Activated CD4-positive, alpha-beta T cell treated with anti-CD3 and anti-CD28 coated beads, Interleukin-2, amount 50 U/mL, for 16 hours (primary cell): ENCODE measurements at places on chromosomes 5 and 9.
A peak's percentile ranks its signal among the peaks of the same experiment; 100 is the strongest.

- DNase-seq: no peak
Observed at GRCh38 chr9:14312719-14313377, 1.1 kb downstream of the NFIB start.

- no peak for DNase-seq
Observed at GRCh38 chr5:42745856-42746255, 10.8 kb upstream of the CCDC152 start.

GRCh38 chr5:36720688-36721087, 114.3 kb downstream of the SLC1A3 start:
- no peak for DNase-seq

- peak; percentile 60 for DNase-seq
Observed at GRCh38 chr5:77935506-77936364, 159.6 kb upstream of the TBCA start.

- no peak for DNase-seq
Observed at GRCh38 chr5:30438785-30439184, 754.7 kb upstream of the CDH6 start.

DNA sequence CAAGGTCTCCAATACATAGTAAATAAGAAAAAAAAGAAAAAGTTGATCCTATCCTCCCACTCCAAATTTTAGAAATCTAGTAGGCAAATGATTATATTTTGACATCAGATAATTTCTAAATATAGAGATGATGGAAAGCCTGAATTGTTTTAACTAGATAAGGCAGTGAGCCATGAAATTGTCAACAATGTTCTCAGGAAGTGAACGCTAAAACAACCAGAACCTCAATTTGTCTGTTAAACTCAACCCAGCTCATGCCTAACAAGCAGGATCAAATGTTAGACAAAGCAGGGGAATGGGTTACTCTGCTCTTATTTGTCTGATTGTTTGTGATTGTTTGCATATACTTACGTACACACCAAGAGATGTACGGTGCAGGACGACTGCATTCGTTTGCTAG, 49.2 kb downstream of the ESM1 start:
- no peak for DNase-seq

- DNase-seq: no peak
Observed at GRCh38 chr5:2142456-2142954, 259.8 kb upstream of the IRX4 start.

GRCh38 chr5:43140286-43140685, 19.6 kb downstream of the ZNF131 start:
- peak; percentile 53 for DNase-seq

DNA sequence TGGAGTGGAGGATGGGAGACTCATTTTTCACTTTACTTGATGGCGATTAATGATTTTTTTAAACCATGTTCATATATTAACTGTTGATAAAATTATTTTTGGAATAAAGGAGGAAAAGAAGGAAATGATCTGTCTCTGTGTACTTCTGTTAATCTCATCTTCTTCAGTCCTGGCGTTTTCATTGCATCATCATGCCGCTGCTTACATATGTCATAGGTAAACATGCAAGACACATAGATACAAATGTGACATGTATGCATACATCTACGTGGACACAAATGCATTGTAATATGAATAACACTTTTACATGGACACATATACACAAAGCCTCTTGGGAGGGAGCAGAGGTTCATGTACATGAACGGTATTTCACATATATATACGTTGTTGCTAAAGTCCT, 10.0 kb downstream of the TMEM174 start:
- DNase-seq: no peak

GRCh38 chr5:128021411-128021810, 62.2 kb upstream of the SLC12A2 start:
- DNase-seq: no peak

- peak; percentile 63 for DNase-seq
Observed at GRCh38 chr5:98904780-98905179, 24.0 kb downstream of the CHD1 start.

DNA sequence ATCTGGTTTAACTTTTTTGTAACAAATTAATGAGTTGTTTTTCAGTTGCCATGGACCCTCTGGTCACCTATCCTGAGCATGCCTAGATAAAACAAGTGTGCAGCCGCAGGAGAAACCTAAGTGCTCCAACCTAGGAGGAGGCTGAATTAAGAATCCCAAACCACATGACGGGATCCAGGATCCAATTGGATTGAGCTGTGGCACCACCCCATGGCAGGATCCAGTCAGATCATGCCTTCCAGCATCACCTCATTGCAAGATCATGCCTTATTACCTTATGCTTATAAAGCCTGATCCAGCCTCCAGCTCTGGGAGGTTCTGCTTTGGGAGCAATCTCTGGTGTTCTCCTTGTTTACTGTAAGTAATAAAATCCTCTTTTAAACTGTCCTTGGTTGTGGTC, 662.0 kb downstream of the TLR4 start:
- no peak for DNase-seq

DNA sequence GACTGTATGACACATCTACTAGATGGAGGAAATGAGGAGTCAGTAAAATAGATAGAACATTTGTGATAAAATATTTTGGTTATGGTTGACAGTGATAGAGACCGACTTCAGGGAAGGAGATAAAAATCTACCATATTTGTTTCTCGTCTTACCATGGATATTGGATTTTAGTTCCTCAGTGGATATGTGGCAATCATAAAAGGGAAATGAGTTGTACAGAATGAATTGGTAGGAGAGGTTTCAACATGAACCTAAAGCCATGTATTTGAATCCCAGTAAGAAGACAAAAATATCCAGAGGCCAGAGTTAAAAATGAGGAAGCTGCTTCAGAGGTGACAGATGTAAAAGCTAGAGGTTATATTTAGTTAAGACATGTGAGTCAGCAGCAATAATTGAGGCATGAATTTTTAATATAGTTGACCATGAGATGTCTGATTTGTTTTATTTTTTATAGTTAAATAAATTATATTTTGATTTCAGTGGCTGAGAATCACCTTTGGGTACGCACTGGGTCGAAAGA, 480.4 kb upstream of the TUSC1 start:
- DNase-seq: no peak

DNA sequence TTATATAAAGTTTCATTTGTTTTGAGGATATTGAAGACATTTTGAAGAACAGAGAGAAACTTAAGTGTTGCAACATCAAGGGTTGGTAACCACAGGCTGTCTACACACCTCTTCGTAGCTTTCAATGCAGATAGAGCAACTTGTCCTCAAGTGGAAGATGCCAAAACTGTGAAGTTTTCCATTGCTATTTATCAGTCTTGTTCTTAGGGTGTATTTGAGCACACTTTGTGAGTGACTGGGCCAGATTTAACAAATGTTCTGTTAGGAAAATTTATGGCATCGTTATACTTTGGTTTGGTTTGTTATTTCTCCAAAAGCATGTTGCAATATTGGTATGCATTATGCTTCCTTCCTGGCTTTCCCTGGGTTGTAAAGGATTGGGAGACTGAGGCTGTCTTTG, 31.6 kb downstream of the NNT start:
- no peak for DNase-seq

- no peak for DNase-seq
Observed at GRCh38 chr5:156471893-156472292, 144.9 kb downstream of the SGCD start.

DNA sequence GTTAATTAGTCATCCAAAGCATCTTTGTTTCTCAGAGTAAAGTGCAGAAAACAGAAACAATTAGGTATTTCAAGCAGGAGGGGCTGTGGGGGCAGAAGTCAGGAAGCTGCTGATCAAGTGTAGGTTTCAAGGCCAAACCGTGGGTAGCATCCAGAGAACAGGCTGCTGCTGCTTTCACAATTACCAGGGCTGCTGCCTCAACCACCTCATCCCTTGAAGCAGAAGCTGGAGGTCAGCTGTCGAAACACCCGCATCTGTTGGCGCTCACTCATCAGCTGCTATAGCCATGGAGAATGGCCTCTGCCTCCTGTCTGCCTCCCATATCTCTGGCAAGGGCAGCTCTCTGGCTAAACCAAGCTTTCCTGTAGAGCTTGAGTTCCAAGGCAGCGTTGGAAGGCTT, 122.9 kb upstream of the OSMR start:
- DNase-seq: peak; percentile 63

DNA sequence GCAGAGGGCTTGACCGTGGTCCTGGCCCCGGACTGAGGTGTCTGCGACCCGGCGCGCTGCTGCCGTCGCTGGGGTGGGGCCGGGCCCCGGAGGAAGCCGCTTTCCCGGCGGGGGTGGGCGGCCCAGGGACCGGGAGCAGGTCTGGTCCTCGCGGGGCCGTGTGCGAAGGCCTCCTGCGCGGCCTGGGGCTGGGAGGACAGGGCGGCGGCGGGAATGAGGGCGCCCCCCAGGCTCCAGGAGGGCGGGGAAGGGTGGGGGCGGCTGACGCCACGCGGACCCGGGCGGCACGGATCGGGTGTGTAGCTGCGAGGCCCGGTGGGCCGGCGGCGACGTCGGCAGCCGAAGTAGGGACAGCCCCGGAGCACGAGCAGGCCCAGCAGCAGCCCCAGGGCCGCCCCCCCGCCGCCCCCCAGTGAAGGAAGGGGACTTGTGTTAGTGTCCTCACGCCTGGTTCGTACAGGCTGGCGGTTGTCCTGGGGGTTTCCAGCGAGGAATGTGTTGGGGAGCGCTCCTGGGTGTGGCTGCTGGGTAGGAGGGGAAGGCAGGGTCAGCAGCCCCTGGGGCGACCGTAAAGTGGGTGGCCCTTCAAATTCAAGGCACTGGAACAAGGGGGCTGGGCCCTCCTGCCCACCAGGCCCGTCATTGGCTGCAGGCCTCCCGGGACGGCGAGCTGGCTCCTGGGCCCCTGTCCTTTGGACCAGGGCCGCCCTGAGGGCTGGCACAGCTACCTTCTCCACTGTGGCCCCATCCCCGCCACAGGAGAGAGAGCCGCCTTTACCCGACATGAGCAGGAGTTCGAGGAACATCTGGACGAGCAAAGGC, 597 bp upstream of the TMEM250 start:
- peak; percentile 28 for DNase-seq

GRCh38 chr9:127637322-127637847, 25.3 kb downstream of the STXBP1 start:
- no peak for DNase-seq

DNA sequence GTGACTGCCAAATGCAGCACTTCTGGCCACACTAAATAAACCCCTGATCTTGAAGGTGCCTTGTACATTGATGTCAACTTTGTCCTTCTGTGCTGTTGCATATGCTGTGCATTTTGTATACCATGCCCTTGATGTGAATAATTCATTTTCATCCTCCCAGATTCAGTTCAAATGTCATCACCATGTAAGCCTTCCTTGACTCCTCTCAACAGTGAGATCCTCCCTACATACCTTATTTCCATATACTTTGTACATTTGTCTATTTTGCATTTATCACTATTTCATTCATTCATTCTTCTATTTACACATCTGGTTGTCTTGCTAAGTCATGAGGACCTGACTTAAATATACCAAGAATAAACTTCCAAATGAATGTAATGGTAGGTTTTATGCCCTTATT, 273.2 kb upstream of the EFNA5 start:
- no peak for DNase-seq

GRCh38 chr5:128276537-128277216, 193.1 kb downstream of the SLC12A2 start:
- DNase-seq: no peak

DNA sequence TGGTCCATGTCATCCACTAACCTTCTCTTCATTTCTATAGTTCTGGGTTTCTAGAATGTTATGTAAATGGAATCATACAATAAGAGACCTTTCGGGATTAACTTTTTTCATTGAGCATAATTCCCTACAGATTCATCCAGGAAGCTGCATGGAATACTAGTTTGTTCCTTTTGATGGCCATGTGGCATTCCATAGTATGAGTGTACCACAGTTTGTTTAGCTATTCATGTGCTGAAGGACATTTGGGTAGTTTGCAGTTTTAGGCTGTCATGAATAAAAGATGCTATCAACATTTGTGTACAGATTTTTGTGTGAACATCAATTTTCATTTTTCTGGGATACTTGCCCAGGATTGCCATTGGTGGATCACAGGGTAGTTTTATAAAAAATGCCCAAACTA, 6.8 kb upstream of the SPTLC1 start:
- DNase-seq: no peak

DNA sequence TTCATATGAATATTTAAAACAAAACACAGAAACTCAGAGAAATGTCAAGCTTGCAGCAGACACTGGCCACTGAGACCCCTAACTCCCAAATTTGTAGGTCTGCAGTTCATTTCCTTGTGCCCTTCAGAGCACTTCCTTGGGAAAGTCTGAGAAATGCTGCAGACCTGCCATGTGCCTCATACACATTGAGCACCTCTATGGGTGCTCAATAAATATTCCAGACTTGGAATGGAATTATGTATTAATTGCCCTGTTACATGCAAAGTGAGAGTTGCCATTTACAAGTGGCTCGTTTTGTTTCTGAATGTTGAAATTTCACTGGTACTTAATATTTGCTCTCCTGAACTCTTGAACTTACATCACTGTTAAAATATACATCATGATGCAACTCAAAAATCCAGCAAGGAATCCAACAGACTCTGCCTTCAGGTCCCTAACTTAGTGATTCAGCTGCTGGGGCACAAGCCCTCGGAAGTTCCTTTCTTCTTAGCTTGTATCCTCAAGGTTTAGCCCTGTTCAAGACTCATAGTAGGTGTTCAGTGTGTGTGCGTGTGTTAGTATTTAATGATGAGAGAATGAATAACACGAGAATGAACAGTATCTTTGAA, 90.6 kb downstream of the PTCD2 start:
- DNase-seq: no peak

- no peak for DNase-seq
Observed at GRCh38 chr5:113804943-113805342, 291.4 kb downstream of the YTHDC2 start.

GRCh38 chr9:86041311-86041741, 58.0 kb downstream of the GOLM1 start:
- no peak for DNase-seq

GRCh38 chr5:173782671-173783101, 105.5 kb upstream of the CPEB4 start:
- no peak for DNase-seq

DNA sequence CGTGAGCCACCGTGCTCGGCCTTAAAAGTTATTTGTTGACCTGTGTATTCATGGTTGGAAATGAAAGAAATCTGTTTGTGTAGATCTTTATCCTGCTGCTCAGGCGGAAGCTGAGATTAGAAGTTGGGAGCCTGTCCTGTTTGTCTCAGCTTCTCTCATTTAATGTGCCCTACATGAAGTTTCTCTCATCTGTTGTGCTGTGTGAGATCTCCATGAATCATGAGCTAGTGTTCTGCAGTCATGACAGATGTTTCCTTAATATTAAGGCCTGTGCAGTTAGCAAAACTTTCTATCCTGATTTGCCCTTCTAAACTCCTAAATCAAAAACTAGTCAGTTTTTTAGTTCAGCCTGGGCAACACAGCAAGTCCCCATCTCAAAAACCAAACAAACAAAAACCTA, 59.5 kb downstream of the FAM78A start:
- DNase-seq: no peak
